Frontal cortex (tissue), 4 donors: ENCODE measurements at places on chromosomes 4 and X. TPM values are rescaled to one million over a fixed set of nuclear protein-coding genes. Genes with fewer than 3 reads are reported as not detected.

DNA sequence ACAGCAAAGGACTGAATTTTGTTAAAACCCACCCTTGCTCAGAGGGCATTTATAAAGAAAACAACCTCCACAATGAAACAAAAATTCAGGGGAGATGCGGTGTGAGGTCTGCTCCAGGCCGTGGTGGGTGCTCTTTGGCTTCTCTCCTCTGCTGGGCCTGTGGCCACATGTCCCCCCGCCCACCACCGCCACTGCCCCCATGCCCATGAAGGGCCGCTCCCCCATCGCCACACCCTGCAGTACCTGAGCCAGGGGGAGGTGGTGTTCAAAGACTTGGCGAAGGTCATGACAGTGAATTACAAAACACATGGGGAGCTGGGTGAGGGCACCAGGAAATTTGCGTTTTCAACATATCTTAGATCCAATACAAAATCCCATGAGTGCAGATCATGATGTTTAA is 14.2 kb upstream of the CFAP299 start:
- DNase-seq = no peak

DNA sequence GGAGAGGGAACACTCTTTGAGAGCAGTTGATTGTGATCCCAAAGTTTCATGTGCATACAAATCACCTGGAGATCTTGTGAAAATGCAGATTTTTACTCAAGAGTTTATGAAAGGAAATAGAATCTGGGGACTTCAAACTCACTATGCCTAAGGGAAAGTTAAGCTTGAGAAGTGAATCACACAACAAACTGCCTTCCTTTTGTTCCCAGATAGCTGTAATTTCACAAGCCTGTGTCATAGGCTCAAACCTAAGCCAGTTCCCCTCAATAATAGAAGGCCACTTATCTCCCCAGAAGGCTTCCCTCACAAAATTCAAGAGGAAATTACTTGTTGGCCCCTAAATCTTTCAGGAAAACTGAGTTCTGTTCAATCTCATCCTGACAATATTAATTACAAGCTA is 132.8 kb upstream of the MAGEB16 start:
- DNase-seq = no peak

The TRPC5OS gene
- total RNA-seq = not detected

- no peak for DNase-seq
Measured at GRCh38 chr4:80926891-80927290, 103.6 kb upstream of the BMP3 start.

- no peak for DNase-seq
Measured at GRCh38 chrX:25968920-25969319, 169.2 kb upstream of the MAGEB18 start.

DNA sequence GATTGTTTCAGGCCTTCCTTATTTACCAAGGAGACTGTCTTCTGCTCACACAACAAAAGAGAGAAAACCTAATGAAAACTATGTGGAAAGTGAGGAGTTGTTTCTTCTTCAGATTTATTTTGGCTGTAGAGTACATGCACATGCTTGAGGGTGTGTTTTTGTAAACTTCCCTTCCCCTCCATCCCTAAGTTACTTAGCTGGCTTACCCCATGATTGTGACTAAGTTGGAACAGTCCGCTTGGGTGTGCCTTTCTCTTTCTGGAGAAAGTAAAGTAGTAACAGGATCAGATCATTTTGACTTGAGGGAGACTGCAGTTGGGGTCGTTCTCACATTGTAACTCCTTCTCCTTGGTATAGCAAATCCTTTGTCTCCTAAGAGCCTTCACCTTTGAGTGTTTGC is 155.9 kb downstream of the RTL9 start:
- DNase-seq = no peak

DNA sequence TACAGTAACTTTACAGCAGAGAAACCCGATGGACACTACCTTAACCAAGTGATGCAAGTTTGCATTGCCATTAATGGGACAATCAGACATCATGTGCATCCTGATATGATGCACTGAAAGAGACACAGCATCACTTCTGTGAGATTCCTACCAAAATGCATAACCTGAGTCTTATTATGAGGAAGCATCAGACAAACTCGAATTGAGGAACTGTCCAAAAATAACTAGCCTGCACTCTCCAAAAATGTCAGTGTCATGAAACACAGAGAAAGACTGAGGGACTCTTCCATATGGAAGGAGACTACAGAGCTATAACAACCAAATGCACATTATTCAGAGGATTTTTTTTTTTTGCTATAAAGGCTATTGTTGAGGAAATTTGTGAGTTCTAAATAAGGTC is 66.6 kb upstream of the IQSEC2 start:
- no peak for DNase-seq

- DNase-seq = no peak
Measured at GRCh38 chr4:40559585-40560465, 69.8 kb downstream of the RBM47 start.
